ENCODE measurements at places on chromosomes 11 and 22. TPM values are rescaled to one million over a fixed set of nuclear protein-coding genes. Genes with fewer than 3 reads are reported as not detected.

The RASL10A gene
- 0.68 TPM for total RNA-seq

The TTC28 gene
- total RNA-seq = 55.8 TPM

DNA sequence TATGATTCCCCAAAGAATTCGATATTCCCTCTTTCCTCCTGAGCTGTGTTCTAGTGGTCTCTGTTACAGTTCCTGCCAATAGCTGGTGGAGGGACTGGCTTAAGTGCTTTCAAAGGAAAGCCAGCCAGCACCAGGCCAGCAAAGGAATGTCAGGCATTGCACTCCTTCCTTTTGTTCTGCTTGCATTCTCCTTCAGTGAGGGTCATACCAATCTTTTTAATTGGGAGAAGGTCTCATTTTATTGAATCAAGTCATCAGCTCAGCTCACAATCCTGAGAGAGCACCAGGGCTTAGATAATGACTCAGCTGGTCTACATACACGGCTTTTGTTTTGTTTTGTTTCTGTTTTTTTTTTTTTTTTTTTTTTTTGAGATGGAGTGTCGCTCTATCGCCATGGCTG, 222.9 kb downstream of the NAV2 start:
- H3K4me1 ChIP-seq = no peaks in the 10 kb centered on the region
- H3K4me3 ChIP-seq = no peak overlapping the region

GRCh38 chr22:32801537-32802236, at the start of gene TIMP3:
TIMP3 (plus strand) TSS chr22:32801705; CDS start chr22:32802002, 297 bp downstream.
- H3K27me3 ChIP-seq = peaks cover 63% of the 10 kb centered on the region
- H3K36me3 ChIP-seq = no peaks in the 10 kb centered on the region
- peak; percentile 60 for DNase-seq
- peak within 1 kb of the TSS; percentile 52 for H3K4me3 ChIP-seq

Measured in A673 (cell line).